Retinal pigment epithelial cell (primary cell): ENCODE measurements at places on chromosomes 1 and 21.

DNA sequence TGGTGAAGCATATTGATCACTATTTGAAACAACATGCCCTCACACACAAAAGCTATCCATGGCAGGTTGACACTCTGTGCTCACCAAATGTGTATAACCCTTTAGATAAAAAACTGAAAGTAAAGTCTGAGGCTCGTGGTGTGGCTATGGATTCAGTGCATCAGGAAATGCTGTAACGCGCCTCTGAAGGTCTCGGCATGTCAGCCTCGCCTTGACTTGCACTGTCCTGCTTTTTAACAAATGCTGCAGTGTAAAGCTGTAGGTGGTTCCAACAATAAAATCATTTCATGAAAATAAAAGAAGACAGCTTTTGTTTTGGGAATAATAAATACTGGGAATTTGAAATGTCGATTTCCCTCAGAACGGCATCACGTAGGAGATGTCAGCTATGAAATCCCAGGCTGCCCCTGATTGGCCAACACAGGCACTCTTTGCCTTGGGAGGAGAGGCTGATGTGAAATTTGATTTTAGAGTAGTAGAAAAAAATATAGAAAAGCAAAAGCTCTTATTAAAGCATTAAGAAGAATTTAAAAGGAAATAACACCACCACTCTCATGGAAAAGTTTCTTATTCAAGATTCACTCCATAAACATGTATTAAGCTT is 168.2 kb downstream of the DSCAM start:
- DNase-seq: no peak

GRCh38 chr1:95095833-95096217 is 21.3 kb upstream of the TLCD4 start:
- no peak for DNase-seq

- DNase-seq: no peak
Measured at GRCh38 chr1:101178688-101179491, 57.9 kb upstream of the S1PR1 start.

- no peak for DNase-seq
Measured at GRCh38 chr1:168861421-168862004, 132.5 kb upstream of the DPT start.

DNA sequence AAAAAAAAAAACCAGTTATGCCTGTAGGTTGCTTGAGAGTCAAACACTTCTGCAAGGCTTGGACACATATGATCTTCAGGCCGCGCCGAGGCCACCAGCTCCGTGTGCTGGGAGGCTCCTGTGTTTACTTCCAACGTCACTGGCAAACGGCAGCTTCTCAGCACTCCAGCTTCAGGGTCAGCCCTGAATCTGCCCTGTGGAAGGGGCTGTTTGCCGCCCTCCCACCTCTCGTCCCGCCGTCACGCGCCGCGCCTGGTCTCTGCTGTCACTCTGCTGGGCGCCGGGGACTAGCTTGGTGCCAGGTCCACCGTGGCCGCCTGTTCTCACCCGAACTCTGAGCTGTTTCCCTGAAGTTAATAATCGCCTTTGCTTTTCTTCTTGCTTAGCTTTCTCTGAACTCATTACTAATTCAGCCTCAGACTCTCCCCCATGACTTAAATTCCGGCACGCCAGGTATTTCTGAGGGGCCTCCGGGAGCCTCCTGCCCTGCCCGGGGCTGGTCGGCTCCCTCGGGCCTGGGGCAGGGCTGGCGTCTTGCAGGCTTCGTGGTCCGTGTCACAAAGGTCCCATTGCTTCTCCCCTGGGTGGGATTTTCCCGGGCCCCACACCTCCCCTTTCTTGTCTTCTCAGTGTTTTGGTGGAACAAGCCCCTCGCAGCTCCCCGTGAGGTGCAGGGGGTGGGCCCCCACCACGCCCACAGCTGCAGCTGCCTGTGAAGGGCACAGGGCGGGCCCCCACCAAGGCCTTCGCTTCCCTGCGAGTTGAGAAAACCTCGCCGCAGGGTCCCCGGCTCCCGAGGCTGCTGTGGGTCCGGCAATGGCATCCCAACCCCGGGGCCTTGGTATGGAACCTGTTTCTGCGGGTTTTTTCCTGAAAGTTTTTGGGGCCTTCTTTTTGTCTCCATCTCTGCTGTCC is 14.6 kb upstream of the C1orf159 start:
- DNase-seq: peak; percentile 14

GRCh38 chr21:25607151-25608043 is at the start of gene MRPL39:
Gene MRPL39, minus strand, starts transcription at chr21:25607481. Its CDS starts 6 bp downstream, at chr21:25607475.
- peak; percentile 71 for DNase-seq

DNA sequence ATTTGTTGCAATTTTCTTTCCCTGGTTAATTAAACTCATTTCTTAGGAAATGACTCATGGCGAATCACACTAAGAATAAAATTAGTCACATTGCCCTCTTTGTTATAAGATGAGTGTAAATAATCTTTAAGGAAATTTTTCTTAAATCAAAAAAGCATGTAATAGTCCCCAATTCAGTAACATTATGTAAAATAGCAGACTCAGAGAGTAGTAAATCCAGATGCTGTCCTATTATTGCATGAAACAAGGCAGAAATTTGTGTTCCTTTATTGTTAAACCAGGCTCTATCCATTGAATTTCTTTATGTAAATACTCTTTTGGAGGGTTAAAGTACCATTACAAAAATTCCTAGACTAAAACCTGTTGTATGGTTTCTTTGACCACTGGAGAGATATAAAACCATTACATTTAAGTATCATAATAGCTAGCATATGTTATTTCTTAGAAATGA is 154.5 kb upstream of the C1orf87 start:
- DNase-seq: no peak

DNA sequence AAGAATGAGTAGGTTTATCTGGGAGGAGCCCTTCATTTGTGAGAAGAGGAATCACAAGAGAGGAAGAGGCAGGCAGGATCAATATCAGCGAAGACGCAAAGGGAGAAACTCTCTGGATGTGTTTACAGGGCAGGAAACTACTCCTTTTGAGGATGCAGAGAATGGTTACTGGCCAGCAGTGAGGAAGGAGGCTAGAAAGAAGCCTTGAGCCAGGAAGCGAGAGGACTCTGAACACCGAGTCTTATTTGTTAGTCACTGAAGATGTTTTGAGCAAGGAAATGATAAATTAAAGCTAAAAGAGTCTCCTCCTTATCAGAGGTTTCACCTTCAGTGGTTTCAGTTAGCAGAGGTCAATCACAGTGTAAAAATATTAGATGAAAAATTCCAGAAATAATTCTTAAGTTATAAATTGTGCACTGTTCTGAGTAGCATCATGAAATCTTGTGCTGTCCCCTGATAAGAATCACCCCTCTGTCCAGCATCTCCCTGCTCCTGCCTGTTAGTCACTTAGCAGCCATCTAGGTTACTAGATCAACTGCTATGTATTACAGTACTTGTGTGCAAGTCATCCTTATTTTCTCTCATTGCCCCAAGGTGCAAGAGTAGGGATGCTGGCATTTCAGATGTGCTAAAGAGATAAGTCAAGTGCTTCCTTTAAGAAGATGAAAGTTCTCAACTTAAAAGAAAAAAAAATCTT is 43.5 kb downstream of the WLS start:
- DNase-seq: no peak

DNA sequence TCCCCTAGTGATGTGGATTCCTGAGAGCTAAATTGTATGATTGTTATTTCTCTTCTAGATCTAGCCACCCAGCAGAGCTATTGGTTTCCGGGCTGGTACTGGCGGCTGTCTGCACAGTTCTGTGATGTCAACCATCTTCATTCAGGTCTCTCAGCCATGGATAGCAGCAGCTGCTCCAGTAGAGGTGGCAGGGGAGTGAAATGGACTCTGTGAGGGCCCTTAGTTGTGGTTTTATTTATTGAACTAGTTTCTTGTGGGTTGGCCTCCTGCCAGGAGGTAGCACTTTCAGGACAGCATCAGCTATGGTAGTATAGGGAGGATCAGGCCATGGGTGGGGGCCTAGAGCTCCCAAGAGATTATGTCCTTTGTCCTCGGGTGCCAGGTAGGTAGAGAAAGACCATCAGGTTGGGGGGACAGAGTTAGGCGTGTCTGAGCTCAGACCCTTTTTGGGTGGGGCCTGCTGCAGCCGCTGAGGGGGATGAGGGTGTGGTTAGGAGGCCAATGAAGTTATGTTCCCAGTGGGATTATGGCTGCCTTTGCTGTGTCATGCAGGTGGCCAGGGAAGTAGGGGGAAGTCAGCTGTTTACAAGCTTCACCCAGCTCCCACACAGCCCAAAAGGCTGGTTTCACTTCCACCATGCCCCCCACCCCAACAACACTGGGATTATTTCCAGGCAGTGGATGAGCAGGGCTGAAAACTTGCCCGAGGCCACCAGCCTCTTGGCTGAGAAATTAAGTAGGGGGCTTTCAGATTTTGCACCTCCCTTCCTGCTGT is 55.1 kb upstream of the RGS4 start:
- no peak for DNase-seq

GRCh38 chr1:209219791-209220524 is 363.6 kb upstream of the CAMK1G start:
- no peak for DNase-seq

DNA sequence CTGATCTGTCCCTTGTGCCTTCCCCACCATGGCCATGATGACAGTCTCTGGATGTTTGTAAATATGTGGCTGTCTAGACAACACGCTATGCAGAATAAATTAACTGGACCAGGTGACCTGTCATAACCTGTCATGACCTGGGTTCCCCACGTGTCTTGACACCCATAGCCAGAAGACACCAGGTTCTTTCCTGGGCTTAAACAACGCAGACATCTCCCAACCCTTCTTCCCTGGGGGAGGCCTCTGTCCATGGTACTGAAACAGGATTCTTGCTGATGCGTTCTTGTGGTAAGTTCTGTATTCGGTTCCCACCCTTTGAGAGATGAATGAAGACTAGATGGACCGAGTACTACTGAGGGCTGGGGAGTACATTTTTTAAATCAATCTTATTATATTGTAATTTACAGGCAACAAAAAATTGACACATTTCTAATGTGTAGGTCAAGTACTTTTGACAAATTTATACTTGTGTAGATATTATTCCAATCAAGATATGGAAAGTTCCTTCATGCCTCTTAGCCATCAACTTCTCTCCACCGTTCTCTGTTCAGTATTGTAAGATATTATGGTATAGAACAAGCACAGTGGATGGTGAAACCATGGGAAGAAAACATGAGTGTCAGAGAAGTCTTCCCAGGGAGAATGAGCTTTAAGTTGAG is 738.8 kb downstream of the PTPRU start:
- no peak for DNase-seq

- DNase-seq: no peak
Measured at GRCh38 chr1:32448773-32449456, 16.0 kb upstream of the ZBTB8B start.

DNA sequence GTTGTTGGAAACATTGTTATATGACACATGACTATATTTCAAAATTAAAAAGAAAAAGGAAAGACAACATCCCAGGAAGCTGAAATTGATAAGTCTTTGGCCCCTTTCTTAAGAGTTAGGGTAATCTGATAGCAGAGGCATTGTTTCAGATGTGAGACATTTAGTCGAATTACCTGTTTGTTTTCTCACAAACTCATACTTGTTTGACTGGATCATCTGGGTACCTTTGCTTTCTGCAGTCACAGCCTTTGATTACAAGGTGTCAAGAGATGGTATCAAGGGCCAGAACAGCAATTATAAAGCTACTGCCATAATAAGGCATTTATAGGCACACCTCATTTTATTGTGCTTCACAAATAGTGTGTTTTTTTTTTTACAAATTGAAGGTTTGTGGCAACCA is 136.3 kb downstream of the DUSP10 start:
- no peak for DNase-seq

DNA sequence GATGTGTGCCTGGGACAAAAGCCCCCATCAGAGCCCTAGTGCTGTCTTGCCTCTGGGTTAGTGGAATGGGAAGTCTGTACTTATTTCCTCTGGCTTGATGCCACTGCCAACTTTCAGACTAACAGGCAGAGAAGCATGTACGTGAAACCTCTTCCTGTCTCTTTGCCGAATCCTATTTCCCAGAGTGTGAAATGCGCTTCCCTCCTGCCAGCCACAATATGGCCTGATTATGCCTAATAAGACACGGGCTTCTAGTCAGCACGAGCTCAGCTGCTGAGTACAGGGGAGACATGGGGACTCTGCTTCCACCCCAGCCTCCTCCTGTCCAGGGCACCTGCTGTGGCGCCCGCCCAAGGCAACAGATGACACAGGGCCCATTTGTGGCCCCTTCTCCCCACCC is 111.4 kb downstream of the KCND3 start:
- no peak for DNase-seq

DNA sequence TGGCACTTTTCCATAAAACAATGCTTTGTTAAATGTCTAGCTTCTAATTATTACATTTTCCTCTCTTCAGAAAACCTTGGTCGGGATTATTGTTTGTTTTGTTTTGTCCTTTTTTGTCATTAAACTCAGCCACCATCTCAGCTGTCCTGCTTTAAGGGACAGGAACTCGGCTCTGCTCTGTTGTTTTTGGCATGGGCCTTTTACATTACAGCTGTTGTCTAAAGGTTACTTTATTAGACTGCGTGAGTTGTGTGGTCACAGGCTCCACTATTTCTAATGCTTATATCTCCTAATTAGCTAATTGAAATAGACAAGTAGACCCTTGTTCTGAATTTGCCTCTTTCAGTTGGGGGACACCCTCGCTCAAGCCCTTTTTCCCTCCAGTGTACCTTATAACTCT is 1.6 kb downstream of the PALMD start:
- DNase-seq: no peak

- DNase-seq: peak; percentile 13
Measured at GRCh38 chr1:86846164-86846647, 67.7 kb downstream of the SELENOF start.

- no peak for DNase-seq
Measured at GRCh38 chr1:116506132-116507004, 64.5 kb downstream of the CD58 start.

GRCh38 chr1:22217811-22218460 is 75.0 kb upstream of the WNT4 start:
- DNase-seq: no peak

- DNase-seq: no peak
Measured at GRCh38 chr1:112509005-112509659, 367 bp downstream of the WNT2B start.

DNA sequence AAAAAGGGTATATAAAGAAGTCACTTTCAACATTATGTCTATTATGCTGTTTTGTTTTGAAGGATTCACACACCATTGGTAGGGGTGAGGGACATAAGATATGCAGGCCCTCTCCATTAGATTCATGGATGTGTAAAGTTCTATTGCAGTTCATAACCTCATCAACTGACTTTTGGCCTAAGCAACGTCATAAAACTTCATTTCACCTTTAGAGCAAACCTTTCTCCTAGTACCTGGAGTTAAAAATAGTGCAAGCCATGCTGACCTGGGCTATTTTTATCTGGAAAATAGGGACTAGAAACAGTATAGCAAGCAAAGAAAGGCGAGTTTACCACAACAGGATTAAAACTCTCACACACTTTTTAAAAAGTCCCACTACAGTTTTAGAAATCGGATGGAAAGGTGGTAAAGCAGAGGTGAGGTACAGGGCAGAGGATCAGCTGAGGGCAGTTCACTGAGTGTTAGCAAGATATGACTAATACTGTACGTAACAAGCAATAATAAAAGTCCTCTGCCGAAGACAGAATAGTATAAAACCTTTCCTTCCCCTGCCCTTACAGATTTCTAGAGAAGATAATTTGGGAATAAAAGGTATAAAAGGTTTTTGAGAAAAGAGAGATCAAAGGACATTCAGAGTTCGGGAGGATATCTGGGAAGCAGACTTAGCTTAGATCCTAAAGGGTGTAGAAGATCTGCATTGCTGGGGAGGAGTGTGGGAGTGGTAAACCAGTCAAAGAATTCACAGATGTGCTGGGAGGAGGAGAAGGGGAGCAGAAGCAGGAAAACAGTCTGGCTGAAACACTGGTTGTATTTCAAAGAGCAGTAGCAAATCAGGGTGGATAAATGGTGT is 14.3 kb downstream of the EGLN1 start:
- DNase-seq: no peak

GRCh38 chr1:58898739-58899586 is 115.1 kb upstream of the JUN start:
- no peak for DNase-seq

GRCh38 chr1:107550358-107550757 is 409.5 kb downstream of the NTNG1 start:
- no peak for DNase-seq
